ENCODE measurements at places on chromosomes 5 and 9. TPM values are rescaled to one million over a fixed set of nuclear protein-coding genes. Genes with fewer than 3 reads are reported as not detected.
A peak's percentile ranks its signal among the peaks of the same experiment; 100 is the strongest.

DNA sequence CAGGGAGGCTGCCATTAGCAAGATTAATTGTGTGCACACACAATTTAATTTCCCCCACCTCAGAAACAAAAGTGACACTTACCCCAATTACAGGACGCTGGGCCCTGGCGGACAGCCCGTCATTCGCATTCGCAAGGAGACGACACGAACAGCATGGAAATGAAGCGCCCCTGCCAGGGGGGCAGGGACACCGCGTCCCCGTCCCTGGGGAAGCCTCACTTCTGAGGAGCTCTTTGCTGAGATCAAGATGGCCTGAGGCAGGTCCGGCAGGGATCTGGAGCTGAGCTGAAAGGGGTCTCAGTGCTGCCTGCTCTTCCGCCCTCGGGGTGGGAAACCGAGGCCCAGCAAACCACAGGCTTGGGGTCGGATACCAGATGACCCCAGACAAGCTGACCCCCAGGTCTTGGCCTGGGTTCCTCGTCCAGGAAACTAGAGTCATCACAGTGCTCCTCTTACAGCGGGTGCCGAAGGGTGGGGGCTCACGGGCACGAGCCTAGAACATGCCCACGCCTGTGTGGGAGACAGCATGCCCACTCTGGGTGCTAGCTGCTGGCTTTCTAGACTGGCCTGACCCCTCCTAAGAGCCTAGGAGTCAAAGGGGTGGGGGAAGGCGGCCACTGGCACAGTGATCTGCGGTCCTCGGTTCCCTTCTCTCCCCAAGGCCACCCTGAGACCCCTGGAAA, 103.2 kb downstream of the VAV2 start:
- DNase-seq: no peak

- no peak for DNase-seq
These were observed 41.6 kb downstream of the TARS1 start for GRCh38 chr5:33482335-33482734.

DNA sequence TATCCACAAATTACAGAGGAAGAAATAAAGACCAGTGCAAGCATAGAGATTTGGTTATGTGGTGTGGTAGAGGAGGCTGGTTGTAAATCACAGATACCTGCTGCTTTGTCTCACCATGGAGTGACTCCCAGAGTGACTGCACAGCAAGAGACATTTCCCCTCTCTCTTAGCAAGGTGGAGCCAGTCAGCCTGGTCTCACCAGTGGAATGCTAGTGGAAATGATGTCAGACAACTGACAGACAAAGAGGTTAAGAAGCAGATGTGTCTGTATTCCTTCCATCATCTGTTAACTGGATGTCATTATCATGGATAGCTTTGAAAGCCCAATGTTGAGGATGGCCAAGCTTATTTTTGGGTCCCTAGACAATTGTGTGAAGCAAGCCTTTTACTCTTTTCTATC, 509.4 kb upstream of the SEMA6A start:
- DNase-seq: no peak

- no peak for DNase-seq
These were observed 113.8 kb downstream of the DOCK8 start for GRCh38 chr9:328453-328852.

DNA sequence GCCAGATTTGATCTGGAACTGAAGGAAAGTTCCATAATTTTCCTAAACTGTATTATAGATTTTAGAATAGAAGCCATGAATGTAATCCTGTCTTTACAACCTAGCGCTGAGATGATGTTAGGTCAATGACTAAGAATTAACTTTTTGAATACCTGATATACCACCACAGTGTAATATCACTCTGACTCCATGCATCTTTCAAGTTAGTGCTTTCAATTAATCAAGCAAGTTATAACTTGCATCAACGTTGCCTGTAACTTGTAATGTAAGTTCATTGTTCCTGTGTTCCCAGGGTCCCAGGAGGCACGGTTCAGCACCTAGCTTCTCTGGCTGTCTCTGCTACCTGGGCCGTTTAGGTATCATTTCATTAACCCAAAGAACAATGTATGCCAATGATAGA, 139.3 kb downstream of the CSNK1G3 start:
- no peak for DNase-seq

- no peak for DNase-seq
These were observed 566.6 kb downstream of the PSAT1 start for GRCh38 chr9:78863531-78863930.

- no peak for DNase-seq
These were observed 326.4 kb upstream of the TARS1 start for GRCh38 chr5:33114361-33114760.

DNA sequence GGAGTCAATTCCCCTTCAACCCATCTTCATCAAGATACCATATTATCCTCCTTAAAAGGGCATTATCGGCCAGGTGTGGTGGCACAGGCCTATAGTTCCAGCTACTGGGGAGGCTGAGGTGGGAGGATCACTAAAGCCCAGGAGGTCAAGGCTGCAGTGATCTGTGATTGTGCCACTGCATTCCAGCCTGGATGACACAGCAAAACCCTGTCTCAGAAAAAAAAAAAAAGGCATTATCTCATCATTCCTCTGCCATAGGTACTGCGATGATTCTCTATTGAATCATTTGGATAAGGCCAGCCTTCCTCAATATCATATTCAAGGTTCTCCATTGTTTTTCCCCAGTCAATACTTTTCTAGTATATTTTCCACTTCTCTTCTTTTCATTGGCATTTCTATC, 39.2 kb upstream of the RAB3C start:
- DNase-seq: no peak

DNA sequence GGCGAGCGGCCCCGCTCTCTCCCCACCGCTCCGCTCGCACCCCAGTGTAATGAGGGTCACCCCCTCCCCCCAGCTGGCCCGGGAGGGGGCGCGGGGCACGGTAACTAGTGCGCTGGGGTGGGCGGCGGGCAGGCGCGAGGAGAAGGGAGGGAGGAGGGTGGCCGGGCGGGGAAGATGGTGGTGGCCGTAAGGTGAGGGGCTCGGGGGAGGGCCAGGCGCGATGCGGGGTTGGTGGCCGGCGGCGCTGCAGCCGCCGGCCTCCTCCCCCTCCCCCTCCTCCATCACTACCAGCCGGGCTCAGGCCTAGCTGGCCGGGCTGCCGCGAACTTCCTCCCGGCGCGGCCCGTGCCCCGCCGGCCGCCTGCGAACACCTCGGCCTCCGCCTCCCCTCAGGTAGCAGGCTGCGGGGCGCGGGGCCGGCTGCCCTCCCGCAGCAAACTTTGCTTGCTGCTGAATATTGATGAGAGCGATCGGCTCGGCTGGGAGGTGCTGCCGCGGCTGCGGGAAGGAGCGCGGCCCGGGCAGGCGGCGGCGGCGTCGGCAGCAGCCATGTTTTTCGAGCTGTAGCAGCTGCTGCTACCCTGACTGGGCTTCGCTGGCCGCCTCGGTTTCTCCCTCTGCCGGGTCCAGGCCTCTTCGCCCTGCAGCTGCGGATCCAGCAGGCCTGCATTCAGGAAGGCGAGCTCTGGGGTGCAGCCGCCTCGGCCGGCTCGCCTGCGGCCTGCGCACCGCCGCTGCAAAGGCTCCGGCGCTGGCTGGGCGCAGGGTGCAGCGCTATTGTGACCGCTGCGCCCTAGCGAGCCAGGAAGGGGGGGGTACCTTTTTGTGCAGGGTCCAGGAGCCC, 502 bp downstream of the NSD1 start:
- peak; percentile 51 for DNase-seq

GRCh38 chr5:62326702-62327101, 20.7 kb downstream of the KIF2A start:
- DNase-seq: no peak

GRCh38 chr5:77630114-77630680, 8.3 kb downstream of the OTP start:
- peak; percentile 29 for DNase-seq

- DNase-seq: no peak
These were observed 122.7 kb upstream of the RASEF start for GRCh38 chr9:83185488-83186154.

DNA sequence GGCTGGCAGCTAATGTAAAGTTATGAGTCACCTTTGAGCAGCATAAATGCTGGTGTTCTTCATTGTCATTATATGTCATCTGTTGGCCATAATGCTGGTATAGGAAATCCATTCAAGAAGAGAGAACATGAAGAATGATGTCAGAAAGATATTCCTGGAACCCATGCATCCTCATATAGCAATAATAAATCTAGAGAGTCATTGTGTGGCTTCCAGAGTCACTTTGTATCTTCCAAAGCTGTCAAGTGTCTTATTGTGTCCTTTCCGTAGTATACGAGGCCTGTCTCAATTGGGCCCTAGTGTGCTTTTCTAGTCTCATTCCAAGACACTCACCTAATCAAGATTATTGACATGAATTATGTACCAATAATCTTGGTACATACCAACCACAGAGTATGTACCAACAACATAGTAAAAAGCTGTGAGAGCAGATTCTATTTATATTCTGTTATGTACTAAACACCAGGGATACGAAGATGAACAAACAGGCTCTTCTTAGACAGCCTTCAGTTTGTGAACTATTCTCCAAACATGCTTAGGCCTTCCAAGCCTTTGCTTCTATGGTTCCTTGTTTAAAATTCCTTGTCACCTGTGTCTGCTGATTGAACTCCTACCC, 110.1 kb downstream of the ERCC6L2 start:
- no peak for DNase-seq

DNA sequence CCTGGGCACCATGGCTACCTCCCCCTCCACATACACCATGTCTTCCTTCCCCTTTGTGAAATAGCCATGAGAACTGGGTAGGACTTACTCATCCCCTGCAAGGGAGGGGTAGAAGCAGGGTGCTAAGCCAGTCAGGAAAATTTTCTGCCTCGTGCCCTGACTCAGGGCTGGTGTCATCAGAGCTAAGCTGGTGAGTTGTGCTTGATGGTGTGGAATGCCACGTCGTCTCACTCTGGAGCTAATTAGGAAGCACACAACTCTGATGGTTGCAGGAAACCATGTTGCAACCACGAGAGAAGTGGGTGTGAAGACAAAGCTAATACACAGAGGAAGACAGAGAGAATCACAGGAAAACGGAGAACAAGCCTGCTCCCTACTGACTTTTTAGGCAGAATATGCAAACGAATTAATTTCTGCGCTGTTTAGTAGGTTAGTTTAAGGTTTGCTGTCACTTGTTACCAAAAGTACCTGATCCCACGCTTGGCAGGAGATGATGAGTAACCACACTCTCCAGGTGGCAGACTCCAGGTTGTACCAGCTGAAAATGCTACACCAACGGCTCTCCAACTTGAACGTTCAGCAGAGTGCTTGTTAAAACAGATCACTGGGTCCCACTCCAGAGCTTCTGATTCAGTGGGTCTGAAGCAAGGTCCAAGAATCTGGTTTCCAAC, 54.5 kb downstream of the STK10 start:
- peak; percentile 64 for DNase-seq

DNA sequence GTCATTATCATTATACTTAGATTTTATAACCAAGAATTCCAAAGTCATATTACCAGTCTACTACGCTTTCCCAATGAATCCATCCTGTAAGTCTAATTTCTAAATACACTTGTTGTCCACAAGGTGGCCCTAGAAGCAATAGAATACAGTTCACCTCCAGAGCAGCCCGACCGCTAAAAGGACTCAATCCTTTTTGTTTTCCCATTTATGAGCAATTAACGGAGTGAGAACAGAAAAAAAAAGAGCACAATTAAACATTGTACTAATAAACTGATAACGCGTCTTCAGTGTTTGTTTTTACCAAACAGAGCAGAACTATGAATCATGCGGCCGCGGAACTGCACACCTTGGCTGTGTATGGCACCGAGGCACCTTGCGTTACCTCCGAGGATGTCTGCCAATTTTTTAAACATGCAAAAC, 160.7 kb upstream of the DAPK1 start:
- DNase-seq: peak; percentile 24

DNA sequence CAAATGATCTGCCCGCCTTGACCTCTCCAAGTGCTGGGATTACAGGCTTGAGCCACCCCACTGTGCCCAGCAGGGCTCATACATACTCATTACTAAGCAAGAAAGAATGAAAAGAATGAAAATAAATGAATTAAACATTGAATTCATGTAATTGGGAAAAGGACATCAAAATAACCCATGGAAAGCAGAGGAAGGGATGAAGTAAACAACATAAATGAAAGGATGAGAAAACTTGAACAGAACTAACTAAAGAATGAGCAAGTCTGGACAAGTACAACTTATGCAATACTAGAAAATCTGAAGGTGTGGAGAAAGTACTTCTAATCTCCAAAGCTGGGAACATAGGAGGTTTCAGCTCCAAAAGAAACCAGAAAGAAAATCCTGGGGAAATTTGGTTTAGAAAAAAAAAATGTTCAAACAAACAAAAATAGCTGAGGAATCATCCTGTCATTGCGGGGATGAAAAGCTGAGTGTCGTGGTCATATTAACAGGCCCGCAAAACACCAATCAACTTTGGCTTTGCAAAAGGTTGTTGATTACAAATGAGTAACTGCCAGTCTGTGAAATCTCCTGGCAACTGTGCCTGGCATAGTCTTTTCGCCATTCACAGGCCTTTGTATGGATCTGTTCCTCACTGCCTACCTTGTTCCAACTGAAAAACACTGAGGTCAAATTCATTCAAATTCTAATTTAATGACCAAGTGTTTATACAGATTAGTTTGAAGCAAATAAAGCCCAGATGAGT, 2.3 kb upstream of the AK3 start:
- DNase-seq: no peak

- DNase-seq: no peak
These were observed 283.9 kb upstream of the ADAMTSL1 start for GRCh38 chr9:18189871-18190670.

- no peak for DNase-seq
These were observed 195.0 kb downstream of the FER start for GRCh38 chr5:108942701-108943100.

- no peak for DNase-seq
These were observed 227.2 kb downstream of the PDZD2 start for GRCh38 chr5:31866166-31866565.

DNA sequence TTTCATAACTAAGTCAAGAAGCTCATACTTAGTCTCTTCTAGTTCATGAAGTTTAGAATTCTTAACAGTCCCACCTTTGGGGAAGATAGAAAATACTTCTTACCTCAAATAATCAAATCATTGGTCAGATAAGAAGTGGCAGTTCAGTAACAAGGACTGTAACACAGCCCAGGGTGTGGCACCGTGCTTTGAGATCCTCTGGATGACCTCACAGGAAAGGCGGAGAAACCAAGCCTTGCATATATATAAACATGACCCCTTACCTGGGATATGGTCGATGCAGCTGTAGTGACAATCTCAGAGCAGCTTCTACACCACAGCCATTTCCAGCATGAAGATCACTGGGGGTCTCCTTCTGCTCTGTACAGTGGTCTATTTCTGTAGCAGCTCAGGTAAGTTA, at the start of gene SPINK7:
TSS of gene SPINK7 (plus strand) at position 271 of the 400 bp plus-strand sequence. CDS start at position 332, 61 bp downstream.
- DNase-seq: no peak

The PROB1 gene
- 4.7 TPM for total RNA-seq

The PCDHGB1 gene
- 1.9 TPM for total RNA-seq

The GRXCR2 gene
- total RNA-seq: not detected

The IL3 gene
- not detected for total RNA-seq

The TEX10 gene
- total RNA-seq: 5.9 TPM

The SPINK4 gene
- total RNA-seq: 1.7 TPM

The PCDHB15 gene
- 1.6 TPM for total RNA-seq

The BTNL8 gene
- not detected for total RNA-seq

The EQTN gene
- not detected for total RNA-seq

The PTGS1 gene
- total RNA-seq: 5.9 TPM
